LHCN-M2 (cell line): ENCODE measurements at places on chromosomes 3 and 15.

DNA sequence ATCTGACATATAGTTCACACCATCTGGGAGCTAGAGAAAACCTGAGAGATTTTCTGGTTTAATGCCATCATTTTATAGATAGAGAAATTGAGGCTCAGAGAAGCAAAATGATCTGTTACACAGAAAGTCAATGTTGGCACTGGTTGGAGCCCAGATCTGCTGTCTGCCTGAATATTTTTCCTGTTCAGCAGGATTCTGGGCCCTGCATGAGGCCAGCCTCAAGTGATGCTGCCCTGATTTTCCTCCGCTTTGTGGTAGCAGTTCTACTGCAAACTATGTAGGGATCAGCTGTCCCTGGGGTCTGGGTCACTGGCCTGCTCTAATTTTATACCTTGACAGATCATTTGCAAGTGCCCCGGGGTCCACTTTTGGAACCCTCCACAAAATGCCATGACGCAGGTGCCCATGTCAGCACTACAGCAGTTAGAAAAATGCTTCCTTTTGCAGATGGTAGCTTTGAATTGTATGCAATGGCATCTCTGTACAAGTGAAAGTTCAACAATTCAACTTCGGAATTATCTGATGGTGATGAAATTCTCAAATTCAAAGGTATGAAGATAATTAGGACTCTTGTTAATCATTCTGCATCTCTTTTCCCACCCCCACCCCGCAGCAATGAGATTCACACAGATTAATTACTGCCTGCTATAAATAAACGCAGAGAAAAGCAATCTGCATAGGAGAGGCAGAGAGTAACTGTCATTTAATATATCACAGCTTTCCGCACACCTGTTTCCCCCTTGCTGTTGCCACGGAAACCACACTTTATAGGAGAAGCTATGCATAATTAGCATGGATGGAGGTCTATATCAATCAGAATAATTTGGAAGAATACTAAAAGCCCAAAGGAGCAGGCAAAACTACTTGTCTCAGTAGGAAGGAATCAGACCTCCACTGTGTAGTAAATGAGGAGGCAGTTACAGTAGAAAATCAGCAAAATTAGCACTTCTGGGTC, 222.6 kb downstream of the PDCD6IP start:
- DNase-seq: no peak

DNA sequence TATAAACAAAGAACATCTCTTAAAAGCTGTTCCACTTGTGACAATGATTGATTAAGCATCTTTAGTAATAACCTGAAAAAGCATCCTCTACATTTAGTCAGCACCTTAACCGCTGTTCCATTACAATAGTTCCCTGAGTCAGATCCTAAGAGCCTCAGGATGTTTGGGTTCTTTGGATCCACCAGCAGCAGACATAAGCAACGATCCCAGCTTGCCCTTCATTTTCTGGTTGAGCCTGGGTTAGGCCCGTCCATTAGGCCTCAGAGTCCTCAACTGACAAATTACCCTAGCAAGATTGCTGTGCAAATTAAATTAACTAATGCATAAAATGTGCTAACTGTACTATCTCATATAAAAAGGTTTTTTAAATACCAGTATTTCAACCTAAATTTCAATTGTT, 42.3 kb upstream of the ROBO1 start:
- DNase-seq: no peak

DNA sequence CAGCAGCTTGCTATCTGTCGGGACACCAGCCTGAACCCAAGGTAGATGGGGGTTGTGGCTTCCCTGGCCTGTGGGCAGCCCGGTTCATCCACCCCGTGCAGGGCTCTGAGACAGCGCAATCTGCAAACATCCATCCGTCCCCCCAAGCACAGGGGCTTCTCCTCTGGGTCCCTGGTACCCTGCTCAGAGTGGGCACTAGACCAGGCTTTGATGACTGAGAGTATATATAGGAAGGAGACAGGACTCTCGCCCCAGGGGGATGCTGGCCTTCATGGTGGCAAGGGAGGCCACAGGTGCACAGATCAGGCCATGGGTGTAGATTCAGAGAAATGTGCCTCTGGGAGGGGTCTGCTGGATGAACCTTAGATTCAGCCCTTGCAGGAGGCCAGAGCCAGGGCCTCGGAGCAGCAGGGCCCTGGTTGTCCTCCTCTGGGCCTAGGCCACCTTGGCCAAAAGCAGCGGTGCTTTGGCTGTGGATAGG, 40.3 kb downstream of the CFAP100 start:
- no peak for DNase-seq

DNA sequence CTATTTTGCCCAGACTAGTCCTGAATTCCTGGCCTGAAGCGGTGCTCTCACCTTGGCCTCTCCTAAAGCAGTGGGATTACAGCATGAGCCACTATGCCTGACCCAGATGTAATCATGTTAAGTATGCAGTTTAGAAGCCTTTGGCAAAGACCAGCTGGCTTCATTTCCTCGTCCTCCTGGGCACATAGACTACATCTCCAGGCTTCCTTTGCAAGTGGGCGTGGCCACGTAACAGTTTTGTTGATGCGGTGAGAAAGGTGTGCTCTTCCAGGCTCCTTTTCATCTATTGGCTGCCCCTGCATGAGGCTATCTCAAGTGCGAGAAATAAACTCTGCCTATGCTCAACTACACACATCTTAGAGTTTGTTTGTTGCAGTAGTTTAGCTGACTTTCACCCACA, 13.0 kb downstream of the SV2B start:
- no peak for DNase-seq

GRCh38 chr15:91961357-91961756, 107.8 kb downstream of the SLCO3A1 start:
- DNase-seq: no peak
